ENCODE measurements at places on chromosomes 2 and 18.
A peak's percentile ranks its signal among the peaks of the same experiment; 100 is the strongest.

DNA sequence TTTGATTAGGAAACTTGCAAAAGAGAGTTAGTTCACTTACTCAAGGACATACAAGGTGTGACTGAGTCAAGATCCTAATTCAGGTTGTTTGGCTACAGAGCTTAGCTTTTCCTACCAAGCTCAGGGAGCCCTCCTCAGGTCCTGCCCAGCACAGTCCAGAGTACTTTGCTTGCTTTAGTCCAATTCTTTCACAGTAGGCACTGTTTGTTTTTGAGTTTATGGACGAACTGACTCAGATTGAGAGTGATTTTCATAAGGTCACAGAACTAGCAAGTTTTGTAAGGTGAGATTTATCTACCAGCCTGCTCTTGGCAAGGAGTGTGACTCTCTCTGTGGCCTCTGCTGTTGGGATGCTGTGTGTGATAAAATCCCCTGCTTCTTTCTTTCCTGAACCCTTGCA, 310.5 kb downstream of the PTPRM start:
- no peaks in the 10 kb centered on the region for H3K36me3 ChIP-seq
- no peak overlapping the region for H3K27ac ChIP-seq
- DNase-seq, result no peak
- no peak overlapping the region for H3K4me3 ChIP-seq

GRCh38 chr2:237889016-237889415, 29.6 kb downstream of the RAMP1 start:
- peaks cover 1% of the 10 kb centered on the region for H3K36me3 ChIP-seq
- H3K27me3 ChIP-seq, result no peaks in the 10 kb centered on the region
- peaks cover 26% of the 10 kb centered on the region for H3K4me1 ChIP-seq
- no peak overlapping the region for H3K27ac ChIP-seq
- DNase-seq, result no peak

- H3K27ac ChIP-seq, result peak overlapping the region; percentile 81
- peak; percentile 64 for DNase-seq
- no peaks in the 10 kb centered on the region for H3K36me3 ChIP-seq
- peaks cover 44% of the 10 kb centered on the region for H3K27me3 ChIP-seq
- H3K4me3 ChIP-seq, result peak overlapping the region; percentile 58
- H3K4me1 ChIP-seq, result peaks cover 73% of the 10 kb centered on the region
These were observed 126.2 kb upstream of the LGALSL start for GRCh38 chr2:64327510-64328414.

GRCh38 chr2:33457556-33458247, 18.7 kb upstream of the RASGRP3 start:
- no peak overlapping the region for H3K27ac ChIP-seq
- H3K36me3 ChIP-seq, result peaks cover 2% of the 10 kb centered on the region
- no peak for DNase-seq
- H3K4me3 ChIP-seq, result no peak overlapping the region
- peaks cover 2% of the 10 kb centered on the region for H3K4me1 ChIP-seq

- H3K4me3 ChIP-seq, result no peak overlapping the region
- H3K4me1 ChIP-seq, result no peaks in the 10 kb centered on the region
- H3K36me3 ChIP-seq, result no peaks in the 10 kb centered on the region
- H3K27ac ChIP-seq, result no peak overlapping the region
These were observed 124.4 kb downstream of the LRRTM4 start for GRCh38 chr2:77397763-77398162.

DNA sequence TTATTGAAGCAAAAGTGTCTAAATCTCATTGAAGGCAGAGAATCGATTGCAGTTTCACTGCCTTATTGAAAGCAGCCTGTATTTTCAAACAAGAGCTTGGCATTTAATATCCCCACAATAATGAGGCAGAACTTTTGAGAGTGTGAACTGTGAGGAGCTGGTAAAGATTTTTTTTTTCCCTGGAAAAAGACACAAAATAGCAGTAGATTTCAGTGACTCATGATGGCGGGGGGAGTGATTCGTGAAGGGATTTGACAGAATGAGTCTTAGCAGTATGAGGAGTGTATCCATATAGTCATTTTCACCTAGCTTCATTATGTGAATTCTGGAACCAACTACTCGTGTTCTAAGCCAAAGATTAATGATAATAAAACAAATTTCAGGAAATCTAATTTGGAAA, 242.9 kb downstream of the ARL6IP6 start:
- no peaks in the 10 kb centered on the region for H3K4me1 ChIP-seq
- no peak overlapping the region for H3K27ac ChIP-seq
- no peaks in the 10 kb centered on the region for H3K27me3 ChIP-seq
- no peak for DNase-seq

- H3K4me1 ChIP-seq, result no peaks in the 10 kb centered on the region
- DNase-seq, result no peak
These were observed 9.4 kb downstream of the DNPEP start for GRCh38 chr2:219378163-219378851.

DNA sequence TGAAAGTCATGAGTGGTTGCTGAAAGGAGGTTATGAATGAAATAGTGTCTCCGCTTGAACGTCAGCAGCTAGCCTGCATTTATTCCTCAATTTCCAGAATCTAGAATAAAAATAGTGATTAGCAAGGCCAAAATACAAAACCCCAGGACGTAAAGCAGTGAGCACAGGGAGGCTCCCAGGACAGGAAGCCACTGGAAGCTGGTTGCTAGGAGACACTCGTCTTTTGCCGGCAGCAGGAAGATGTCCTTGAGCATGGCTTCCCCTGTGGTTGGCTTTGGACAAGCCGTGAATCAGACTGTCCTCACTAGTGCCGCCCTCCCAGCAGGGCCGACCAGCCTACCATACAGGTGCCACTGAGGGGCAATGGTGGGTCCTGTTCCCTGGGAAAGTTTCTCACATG, 374.4 kb downstream of the MTX2 start:
- H3K27me3 ChIP-seq, result peaks cover 66% of the 10 kb centered on the region
- no peak overlapping the region for H3K4me3 ChIP-seq
- H3K27ac ChIP-seq, result no peak overlapping the region
- no peak for DNase-seq

GRCh38 chr18:48191494-48191893, 217.7 kb downstream of the ZBTB7C start:
- H3K27me3 ChIP-seq, result peaks cover 37% of the 10 kb centered on the region
- no peak overlapping the region for H3K4me3 ChIP-seq
- no peaks in the 10 kb centered on the region for H3K4me1 ChIP-seq
- H3K36me3 ChIP-seq, result no peaks in the 10 kb centered on the region
- no peak for DNase-seq

- H3K36me3 ChIP-seq, result no peaks in the 10 kb centered on the region
- H3K27ac ChIP-seq, result no peak overlapping the region
- peaks cover 3% of the 10 kb centered on the region for H3K4me1 ChIP-seq
- no peak overlapping the region for H3K4me3 ChIP-seq
- DNase-seq, result no peak
These were observed 5.3 kb upstream of the PXDN start for GRCh38 chr2:1749489-1750119.

DNA sequence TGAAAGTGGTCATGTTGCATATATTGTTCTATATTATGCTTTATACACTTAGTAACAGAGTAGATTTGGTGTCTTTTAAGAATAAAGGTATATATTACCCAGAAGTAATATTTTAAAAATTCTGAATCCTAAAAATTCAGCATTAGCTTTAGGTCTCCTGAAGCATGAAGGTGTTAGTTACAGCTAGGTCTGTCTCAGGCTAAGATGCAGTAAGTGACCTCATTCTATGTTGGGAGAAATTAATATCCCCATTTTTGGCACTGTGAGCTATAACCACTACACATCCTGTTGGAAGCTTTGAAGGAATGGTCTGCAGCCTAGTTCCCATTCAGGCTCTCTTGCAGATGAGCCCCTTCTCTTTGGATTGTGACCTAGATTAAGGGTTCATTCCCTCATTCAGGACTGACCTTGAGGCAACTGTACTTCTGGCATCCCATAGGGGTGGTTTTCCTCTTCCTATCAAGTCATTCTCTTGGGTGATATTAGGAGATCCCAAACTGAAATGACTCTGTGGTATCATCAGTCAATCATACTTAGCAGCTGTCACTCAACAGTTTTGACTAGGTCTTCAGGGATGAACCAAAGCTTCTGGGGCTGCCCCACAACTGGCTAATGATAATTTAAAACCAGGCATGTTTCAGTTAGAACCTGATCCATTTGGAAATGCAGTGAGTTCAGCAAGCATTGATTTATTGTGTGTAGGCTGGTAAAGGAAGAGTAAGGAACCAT, 117.7 kb downstream of the GPD2 start:
- H3K4me1 ChIP-seq, result no peaks in the 10 kb centered on the region
- no peak overlapping the region for H3K4me3 ChIP-seq
- H3K27me3 ChIP-seq, result no peaks in the 10 kb centered on the region
- H3K27ac ChIP-seq, result no peak overlapping the region
- DNase-seq, result no peak
- peaks cover 11% of the 10 kb centered on the region for H3K36me3 ChIP-seq

GRCh38 chr2:235215248-235215647, 263.4 kb downstream of the SH3BP4 start:
- peaks cover 16% of the 10 kb centered on the region for H3K27me3 ChIP-seq
- H3K36me3 ChIP-seq, result no peaks in the 10 kb centered on the region
- no peak overlapping the region for H3K4me3 ChIP-seq
- H3K27ac ChIP-seq, result no peak overlapping the region

GRCh38 chr2:37982147-37982582, 57.1 kb downstream of the RMDN2 start:
- peak; percentile 66 for DNase-seq
- H3K27ac ChIP-seq, result no peak overlapping the region
- H3K4me1 ChIP-seq, result no peaks in the 10 kb centered on the region
- no peaks in the 10 kb centered on the region for H3K27me3 ChIP-seq

Measured in activated naive CD4-positive, alpha-beta T cell treated with anti-CD3 and anti-CD28 coated beads, Interleukin-2, amount 10 ng/mL, durations not matched to agents 7 days and 5 days (primary cell).